ENCODE measurements at places on chromosomes 5 and 9.

GRCh38 chr9:110769667-110770066 lies 101.1 kb downstream of the MUSK start:
- no peak for DNase-seq

- DNase-seq, result no peak
Observed at GRCh38 chr9:83153030-83153429, 90.1 kb upstream of the RASEF start.

GRCh38 chr5:94702729-94703128 lies 84.3 kb downstream of the SLF1 start:
- DNase-seq, result no peak

- DNase-seq, result no peak
Observed at GRCh38 chr5:180613188-180613813, 22.0 kb upstream of the SCGB3A1 start.

GRCh38 chr5:142057697-142058056 lies 44.9 kb upstream of the GNPDA1 start:
- no peak for DNase-seq

- DNase-seq, result no peak
Observed at GRCh38 chr5:122129306-122129705, at the start of gene ZNF474. ZNF474 (plus strand) TSS chr5:122129546; CDS start chr5:122151991, 22,445 bp downstream.

DNA sequence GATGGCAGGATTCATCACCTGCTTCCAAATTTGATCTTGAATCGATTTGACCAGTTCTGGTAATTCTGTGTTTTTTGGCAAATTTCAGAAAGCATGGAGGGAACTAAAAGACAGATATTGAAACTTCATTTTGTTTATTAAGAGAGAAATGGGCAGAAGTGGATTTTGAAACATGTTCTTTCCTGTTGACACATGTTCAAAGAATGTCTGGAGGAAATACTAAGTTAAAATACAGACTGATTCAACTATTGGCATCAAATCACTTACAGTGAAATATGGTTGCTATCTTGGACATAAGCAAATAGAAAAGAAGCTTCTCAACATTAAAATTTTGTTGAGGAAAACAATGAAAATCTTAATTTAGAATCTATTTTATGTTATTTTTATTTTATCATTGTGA lies 19.3 kb upstream of the GZMK start:
- DNase-seq, result no peak

DNA sequence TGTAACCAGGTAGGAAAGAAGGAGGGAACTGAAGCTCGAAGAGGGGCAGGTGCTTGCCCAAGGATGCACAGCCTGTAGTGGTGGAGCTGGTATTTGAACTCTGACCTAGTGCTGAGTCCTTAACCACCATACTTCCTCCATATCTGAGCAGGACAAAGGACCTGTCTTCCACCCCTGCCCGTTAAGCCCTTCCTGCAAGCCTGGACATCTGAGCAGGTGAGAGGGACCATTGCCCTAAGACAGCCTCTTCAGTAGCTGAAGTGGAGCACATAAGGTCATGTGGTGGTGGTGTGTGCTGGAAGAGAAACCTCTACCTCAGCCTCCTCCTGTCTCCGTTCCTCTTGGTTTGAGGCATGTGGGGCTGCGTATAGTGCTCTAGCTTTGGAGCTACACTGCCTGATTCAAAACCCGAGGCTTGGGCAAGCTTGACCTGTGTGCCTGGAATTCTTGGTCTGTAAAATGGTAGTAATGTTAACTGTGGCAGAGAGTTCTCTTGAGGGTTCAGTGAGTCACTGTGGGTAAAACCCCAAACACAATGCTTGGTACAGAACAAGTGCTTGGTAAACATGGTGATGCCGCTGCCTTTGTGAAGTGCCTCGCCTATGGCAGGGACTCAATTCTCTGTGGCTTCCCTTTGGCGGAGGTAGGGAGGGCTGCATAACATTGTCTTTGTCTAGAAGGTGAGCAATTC lies 7.4 kb downstream of the GALNT10 start:
- DNase-seq, result no peak

DNA sequence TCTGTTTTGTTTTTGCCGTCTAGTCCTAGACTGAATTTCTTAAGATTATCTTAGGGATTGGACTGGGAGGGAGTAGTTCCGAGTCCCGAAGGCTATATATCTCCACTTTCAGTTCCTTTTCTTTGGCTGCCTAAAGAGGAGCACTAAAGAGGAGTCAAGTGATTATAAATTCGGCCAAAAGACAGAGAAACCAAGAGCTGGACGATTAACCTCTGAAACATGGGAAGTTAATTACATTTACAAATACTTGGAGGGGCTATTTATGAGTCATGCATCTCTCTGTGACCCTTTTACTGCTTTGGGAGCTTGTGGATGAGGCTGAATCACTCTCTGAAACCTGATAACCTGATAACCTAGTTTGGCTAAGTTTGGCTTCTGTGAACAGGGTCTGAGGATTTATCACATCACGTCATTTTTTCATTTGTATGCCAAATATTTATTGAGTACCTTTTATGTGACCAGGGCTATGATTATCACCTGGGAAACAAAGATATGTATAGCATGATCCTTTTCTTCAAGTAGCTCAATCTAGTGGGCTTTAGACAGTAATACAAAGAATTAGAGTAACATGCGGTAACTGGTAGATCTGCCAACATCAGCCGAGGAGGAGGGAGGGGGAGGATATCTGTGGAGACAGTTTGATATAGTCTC lies 180.9 kb downstream of the CD180 start:
- peak; percentile 24 for DNase-seq

- DNase-seq, result no peak
Observed at GRCh38 chr5:65105301-65105700, 336.6 kb downstream of the CWC27 start.

- DNase-seq, result no peak
Observed at GRCh38 chr5:149358294-149358651, 427 bp downstream of the PCYOX1L start.

DNA sequence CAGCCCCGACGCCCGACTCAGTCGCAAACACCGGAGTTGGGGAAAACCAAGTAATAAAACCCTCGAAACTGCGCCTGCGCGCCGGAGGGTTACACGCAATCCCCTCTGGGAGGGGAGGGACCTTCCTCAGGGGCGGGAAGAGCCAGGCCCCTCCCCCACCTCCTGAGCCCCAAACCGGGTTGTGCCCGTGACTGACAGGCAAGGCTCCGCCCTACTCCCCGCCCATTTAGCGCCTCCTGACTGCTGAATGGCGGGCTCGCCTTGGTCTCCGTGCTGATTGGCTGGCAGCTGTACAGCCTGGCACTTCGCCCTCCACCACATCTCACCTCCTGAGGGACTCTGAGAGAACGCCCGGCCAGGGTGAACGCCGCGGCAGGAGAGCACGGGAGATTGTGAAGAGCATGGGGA lies at the start of gene PRDM9:
Gene PRDM9, plus strand, starts transcription at position 332 of the 408 bp plus-strand sequence. CDS start 1,425 bp downstream, outside the sequence.
- DNase-seq, result no peak

DNA sequence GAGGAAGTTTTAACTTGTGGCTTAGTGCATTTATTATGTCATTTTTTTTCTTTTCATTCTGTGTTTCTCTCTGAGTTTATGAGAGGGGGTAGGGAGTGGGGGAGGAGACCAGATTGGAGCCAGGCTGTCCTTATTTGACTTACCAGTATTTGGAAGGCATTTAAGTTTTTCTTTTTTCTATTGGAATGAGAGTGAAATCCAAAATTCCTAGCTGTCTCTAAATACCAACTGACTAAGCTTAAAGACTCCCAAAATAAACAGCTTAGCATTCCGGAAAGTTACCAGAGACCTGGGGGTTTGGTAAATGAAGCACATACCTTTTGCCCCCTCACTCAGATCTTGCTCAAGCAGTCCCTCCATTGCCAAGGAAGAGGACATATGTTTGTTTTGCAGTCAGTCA lies 581.9 kb upstream of the BRINP1 start:
- DNase-seq, result no peak

- no peak for DNase-seq
Observed at GRCh38 chr5:178216088-178216534, 11.8 kb downstream of the HNRNPAB start.

GRCh38 chr5:10266839-10267238 lies 16.8 kb downstream of the CCT5 start:
- DNase-seq, result no peak

- no peak for DNase-seq
Observed at GRCh38 chr5:173012882-173013281, 29.3 kb downstream of the ATP6V0E1 start.

DNA sequence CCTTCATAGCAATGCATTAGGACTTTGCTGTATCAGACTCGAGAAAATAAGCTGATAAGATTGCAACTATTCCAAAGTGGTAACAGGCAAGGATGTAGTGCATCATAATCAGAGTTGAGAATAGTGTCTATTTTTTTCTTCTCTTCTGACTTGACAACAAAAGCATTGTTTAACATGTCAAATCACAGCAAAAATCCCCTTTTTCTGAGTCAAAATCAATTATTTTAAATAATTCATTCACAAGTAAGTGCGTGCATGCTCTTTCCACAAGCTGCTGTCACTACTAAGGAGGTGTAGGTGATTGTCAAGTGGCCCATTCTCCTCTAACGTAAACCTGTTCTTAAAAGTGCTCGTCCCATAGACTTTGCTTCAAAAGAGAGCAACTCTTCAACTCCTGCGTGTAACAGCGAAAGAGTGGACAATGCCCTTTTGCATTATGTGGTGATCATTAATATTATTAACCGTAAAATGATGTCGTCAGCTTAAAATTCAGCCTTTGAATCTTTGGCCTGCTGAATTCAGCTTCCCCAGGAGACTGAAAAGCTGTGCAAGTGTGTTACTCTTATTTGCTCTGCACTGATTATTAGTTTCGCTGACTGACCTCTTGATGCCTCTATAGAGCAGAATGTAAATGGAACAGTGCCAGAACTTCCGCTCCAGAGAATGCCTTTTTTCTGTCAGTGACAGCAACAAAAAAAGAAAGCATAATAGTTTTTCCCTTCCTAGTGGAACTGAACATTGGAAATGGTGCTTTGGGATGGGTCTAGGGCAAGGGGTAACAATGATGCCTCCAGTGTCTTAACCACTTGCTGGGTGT lies 680.8 kb upstream of the SEMA6A start:
- DNase-seq, result no peak

DNA sequence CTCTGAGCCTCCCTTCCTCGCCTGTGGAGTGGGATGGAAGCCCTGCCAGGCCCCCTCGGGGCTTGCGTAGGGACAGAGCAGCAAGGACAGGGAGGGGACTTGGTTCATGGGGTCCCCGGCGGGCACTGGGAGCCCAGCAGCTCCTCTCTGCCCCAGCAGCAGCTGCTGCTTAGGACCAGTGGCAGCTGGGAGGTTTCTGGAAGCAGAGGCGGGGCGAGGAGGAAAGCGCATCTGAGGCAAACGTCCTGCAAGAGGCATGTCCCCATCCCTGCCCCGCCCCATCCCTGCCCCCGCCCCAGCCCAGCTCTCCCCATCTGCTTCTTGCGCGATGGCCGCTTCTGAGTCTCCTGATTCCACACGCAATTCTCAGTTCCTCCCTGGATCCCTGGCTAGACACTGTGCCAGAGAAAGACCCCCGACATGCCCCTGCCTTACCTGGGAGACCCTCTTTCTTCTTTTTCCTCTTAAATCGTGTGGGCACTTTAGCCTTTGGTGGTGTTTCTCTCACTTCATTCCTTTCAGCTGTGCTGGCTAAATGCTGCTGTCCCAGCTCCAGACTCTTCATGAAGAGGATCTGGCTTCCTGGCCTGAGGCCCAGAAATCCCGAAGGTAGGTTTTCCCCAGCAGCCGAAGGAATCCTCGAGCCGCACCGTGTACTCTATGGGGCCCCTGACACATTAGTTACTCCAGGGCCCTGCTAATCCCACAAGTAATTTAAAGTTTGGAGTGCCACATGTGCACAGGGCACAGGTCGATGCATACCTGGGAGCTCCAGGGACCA lies 4.4 kb upstream of the OR2S2 start:
- no peak for DNase-seq

- no peak for DNase-seq
Observed at GRCh38 chr5:124819201-124819600, 72.8 kb upstream of the ZNF608 start.

GRCh38 chr9:86042199-86042978 lies 57.0 kb downstream of the GOLM1 start:
- no peak for DNase-seq

GRCh38 chr9:73023025-73023541 lies 70.2 kb upstream of the ALDH1A1 start:
- DNase-seq, result peak; percentile 58

DNA sequence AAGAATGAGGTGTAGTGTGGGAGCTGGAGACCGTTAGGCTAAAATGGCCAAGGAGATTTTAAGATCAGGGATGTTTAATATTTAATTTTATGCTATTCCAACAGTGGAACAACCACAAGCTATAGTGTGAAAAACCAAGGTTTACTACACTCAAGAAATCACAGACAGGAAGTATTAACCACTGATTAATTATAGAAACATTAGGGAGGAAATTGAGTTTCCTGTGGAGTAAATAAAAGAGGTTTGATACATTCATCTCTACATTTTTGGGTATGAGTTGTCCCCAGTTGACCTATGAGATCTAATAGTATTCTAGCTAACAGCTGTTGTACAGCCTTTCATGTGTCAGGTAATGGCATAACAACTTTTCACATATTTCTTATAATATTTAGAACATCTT lies 103.7 kb upstream of the MPDZ start:
- no peak for DNase-seq

- no peak for DNase-seq
Observed at GRCh38 chr5:137027758-137028157, 471.4 kb downstream of the SPOCK1 start.

DNA sequence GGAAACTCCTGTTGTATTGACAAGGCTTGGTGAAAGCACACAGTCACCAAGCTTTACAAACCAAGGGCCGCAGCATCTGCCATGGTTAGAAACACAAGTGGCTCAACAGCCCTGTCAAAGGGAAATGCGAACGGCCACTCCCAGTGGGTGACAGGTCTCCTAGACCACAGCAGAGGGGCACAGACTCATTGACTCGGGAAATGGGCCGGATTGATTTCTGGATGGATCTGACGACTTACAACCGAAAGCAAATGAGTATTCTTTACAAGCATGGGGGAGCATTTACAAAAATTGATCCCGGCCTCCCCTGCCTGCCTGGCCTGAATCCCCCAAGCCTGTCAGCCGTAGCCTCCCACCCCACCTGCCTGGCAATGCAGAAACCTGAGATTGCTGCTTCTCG lies 48.2 kb downstream of the ADAMTS2 start:
- DNase-seq, result no peak

GRCh38 chr9:137973829-137974416 lies 96.3 kb downstream of the CACNA1B start:
- peak; percentile 19 for DNase-seq

DNA sequence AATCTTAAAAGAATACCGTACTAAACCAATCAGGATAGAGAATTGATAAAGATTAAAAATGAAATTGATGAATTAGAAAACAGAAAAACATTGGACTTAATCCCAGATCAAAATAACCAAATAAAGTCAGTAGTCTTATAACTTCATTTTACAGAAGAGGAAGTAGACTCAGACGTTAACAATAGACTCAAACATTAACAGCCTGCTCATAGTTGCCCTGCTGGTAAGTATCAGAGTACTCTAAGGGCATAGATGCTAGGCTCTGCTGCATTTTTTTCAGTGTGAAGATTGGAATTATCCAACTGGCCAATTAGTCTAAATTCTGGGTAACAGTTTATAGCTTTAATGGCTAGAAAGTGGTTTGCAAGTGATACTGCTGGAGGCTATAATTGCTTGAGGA lies 42.9 kb downstream of the ADGRV1 start:
- DNase-seq, result no peak

GRCh38 chr5:52710972-52711596 lies 76.6 kb upstream of the ITGA1 start:
- no peak for DNase-seq

GRCh38 chr5:37206736-37207135 lies 42.4 kb downstream of the CPLANE1 start:
- DNase-seq, result no peak

GRCh38 chr9:15146268-15146700 lies 160.7 kb downstream of the TTC39B start:
- DNase-seq, result peak; percentile 31

- no peak for DNase-seq
Observed at GRCh38 chr5:143707806-143708205, 104.2 kb upstream of the HMHB1 start.

- DNase-seq, result no peak
Observed at GRCh38 chr9:113538131-113538530, 74.6 kb downstream of the RGS3 start.

Measured in D341Med (cell line).